ENCODE measurements at places on chromosomes 6 and 20.

DNA sequence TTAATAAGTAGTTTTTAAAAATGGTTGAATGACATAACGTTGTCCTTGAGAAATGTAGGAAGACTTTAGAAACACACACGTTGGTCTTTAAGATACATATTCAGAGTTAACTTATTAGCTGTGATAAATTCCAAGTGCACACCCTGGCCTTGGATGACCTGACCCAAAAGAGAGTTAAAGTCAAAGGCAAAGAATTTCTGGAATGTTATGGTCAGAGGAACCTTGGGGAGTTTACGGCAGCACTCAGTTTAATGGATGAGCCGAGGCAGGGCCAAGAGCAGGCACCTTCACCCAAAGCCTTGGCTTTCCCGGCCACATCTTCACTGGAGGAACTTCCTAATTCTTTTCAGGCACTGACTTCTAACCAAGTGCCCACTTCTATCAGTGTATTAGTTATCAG lies 200.5 kb downstream of the SMOC2 start:
- no peak for DNase-seq

DNA sequence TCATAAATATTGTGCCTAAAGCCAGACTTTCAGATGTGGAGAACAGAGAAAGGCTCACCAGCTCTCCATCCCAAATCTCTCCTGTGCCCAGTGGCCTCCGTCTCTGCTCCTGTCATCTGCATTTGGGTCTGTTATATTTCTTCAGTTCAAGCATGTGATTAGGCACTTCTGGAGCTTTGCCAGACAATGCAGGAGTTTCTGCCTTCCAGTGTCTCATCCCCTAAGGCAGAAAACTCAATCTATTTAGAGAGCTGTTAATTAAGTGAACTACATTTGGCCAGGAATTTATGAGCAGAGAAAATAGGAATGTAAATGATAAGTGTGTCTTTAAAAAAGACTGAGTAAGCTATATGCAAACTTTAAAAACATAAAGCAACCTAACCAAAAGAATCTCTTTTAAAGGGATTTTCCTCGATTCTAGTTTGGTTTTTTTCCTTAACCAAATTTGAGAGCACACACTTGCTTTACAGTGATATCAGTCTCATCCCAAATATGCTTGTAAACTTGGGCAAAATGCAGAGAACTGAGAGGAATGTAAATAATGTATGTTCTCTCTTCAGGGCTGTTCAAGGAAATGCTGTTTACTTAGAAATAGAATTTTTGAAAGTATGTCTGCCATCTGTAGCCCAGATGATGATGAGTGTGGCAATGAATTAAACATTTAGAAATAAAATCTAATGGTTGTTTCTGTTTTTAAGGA lies 113.9 kb downstream of the ELOVL4 start:
- DNase-seq = no peak

DNA sequence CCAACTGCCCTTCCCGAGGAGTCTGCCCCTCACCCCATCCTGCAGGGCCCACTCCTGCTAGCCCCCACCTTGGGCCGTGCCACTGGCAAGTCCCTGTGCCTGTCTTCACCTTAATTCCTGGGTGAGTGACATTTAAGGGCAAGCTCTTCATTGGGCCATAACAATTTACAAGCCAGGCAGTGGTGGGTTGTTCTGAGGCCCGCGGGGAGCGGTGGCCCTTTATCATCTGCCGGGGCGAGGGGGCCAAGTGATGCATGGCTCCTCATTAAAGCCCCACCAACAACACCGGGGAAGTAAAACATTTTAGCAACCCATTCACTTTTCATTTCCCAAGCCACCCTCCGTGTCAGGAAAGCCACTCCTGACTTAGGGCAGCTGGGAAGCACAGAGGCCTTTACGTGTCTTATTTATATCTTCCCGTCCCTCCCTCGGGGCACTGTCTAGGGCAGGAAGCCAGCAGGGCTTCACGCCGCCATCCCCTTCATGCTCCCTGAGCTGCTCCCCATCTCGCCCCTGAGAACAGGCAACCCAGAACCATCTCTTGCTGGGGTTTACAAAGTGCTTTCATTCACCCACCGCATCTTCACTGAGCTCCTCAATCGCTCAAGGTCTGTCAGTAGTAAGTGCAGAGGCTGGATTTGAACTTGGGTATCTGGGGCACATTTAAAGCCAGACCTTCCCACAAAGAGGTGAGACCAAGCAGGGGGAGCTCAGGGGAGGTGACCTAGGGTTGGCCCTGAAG lies 55.5 kb upstream of the CCDC167 start:
- DNase-seq = no peak

- peak; percentile 68 for DNase-seq
These were observed 1.3 kb upstream of the VNN1 start for GRCh38 chr6:132715204-132715603.

All from hippocampal formation (tissue), 2 donors.